ENCODE measurements at places on chromosomes 11 and 22.

DNA sequence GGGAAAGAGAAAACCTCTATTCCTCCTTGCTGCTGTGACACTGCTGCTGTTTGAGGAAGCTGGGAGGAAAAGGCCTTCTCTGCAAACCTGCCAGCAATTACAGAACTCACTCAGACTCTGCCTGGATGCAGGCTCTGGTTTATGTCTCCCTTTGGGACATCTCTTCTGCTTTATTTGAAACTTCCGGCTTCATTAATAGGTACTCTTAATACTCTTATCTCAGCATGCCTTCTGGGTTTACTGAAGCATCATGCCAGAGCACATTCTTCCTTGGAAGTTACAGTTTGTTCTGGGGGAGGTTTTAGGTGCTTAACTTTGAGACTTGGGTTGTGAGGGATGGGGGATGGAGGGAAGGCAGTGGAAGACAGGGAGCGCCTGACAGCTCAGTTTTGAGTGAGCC is 79.9 kb downstream of the NAV2 start:
- DNase-seq: no peak

DNA sequence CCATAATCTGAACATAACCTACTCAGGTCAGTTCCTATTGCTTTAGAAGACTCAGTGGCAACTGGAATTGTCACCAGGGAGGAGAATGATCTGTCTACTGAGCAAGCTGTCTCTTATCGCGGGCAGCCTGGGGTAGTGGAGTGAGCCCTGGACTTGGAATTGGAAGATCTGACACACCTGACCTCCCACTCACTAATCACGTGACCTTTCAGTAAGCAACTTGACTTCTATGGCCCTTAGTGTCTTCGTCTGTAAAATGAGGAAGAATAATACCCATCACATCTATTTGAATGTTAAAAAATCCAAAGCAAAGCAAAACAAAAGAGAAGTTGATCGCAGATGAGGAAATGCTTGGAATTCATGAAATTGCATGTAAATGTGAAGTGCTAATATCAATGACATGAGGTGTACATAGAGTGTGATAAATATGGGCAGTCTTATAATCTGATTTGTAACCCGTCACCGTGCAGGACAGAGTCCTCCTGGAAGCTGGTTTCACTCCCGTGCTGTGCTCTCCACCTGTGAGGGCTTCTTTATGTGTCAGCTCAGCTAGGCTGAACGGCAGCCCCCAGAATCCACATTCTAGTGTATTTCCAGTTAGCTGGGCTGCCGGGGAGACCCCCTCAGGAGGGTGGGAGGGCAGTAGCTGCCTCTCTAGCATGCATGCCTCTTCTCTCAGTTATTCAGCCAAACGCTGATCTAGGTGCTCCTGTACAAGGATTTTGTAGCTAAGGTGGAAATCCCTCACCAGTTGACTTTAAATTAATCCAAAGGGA is 482.9 kb downstream of the OPCML start:
- DNase-seq: no peak

DNA sequence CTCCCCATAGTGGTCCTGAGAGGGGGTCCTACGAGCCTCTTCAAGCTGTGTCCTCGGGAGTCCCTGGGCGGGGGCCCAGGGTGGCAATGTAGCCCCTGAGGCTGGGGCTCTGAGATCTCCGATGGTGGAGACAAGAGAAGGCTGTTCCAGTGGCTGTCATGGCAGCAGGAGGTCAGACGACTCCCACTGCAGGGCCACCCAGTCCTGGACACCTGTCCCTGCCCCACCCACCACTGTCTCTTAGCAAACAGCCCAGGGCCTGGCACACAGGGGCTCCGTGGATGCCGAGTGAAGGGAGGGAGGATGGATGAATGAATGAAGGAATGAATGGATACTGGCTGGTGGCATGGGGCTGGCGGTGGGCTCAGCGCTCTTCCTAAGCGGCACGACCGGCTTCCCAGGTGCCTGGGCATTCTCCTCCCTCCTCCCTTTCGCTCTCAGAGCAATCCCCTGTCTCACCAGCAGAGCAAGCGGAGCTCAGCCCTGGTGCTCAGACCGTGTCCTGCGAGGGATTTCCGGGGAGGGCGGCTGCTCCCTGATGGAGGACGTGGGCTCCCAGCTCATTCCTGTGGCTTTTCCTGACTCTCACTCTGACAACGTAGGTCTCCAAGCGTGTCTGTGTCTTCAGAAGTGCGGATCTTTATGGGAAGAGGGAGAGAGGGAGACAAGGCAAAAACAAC is 1272.6 kb downstream of the BRD1 start:
- no peak for DNase-seq

DNA sequence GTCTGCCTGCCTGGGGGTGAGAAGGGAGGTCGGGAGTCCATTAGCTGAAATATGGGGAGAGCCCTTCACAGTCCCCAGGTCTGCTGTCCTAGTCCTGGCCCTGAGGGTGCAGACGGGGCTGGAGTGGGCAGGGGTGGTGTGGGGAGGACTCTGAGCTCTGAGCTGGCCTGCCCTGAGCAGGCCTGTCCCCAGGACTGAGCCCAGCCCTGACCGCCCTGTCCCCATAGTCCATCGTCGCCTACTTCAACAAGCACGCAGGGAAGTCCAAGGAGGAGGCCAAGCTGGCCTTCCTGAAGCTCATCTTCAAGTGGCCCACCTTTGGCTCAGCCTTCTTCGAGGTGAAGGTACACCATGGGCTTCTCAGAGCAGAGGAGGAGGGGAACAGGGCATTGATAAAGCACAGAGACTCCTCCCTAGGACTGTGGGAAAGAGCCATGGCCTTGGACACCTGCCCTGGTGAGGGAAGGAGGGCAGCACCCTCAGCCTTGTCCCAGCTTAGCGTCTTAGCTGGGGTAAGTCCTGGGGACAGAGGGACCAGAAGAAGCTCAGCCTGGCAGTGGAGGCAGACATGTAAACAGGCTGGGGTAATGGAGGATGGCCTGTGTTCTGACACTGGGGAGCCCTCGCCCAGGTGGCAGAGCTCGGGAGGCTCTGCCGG is 83.7 kb downstream of the MYO7A start:
- no peak for DNase-seq

- DNase-seq: no peak
Measured at GRCh38 chr11:105491394-105491793, 118.5 kb upstream of the GRIA4 start.

DNA sequence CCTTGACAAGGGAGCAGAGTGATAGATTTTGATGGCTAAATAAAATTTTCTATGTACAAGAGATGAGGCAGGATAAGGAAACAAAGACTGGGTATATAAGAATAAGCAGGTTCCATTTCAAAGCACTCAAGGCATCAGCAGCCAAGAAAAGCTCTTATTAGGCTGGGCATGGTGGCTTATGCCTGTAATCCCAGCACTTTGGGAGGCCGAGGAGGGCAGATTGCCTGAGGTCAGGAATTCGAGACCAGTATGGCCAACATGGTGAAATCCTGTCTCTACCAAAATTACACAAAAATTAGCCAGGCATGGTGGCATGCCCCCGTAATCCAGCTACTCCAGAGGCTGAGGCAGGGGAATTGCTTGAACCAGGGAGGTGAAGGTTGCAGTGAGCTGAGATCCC is 563.4 kb upstream of the CCDC179 start:
- no peak for DNase-seq

GRCh38 chr22:17875156-17875555 is 100.9 kb upstream of the BID start:
- no peak for DNase-seq

- DNase-seq: no peak
Measured at GRCh38 chr22:23745791-23746190, 5.1 kb downstream of the ZNF70 start.

DNA sequence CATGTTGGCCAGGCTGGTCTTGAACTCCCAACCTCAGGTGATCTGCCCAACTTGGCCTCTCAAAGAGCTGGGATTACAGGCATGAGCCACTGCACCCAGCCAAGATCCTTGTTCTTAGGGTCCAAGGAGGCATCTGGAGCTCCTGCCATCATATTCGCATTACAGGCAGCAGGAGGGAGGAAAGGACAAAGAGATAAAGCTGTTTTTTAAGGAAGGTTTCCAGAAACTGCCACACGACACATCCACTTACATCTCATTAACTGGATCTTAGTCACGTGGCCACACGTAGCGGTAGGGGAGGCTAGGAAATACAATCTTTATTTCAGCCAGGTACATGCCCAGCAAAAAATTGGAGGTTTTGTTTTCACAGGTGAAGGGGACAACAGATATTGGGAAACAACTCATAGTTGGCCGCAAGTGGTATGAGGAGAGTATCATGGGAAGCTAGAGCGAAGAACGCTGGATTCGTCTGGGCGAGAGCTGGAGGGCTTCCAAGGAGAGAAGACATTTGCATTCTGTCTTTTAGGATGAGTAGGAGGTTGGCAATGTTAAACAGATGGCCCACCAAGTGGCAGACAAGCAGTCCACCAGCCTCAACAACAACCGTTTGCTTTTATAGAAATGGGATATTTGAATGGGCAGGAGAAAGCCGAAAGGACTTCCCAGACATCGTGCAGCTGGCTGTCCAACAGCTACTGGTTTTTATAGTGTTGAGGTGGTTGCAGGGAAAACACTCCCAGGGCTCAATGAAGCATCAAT is 39.2 kb upstream of the DMC1 start:
- DNase-seq: no peak

GRCh38 chr11:44377121-44377520 is 67.2 kb upstream of the ALX4 start:
- no peak for DNase-seq

DNA sequence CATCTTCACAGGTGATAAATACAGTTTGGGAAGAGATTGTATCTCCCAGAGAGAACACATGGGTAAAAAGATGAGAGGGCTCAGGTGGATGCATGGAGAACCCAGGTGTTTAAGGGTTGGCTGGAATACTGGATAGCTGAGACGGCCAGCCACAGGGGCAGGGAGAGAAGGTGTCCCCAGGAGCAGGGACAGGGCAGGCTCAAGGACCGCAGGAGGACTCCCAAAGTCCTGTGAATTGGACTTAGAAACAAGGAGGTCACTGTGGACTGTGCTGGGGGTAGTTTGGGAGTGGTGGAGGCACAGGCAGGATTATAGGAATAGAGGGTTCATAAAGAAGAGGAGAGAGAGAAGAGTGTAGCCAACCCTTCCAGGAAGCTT is 103.8 kb upstream of the PARVA start:
- no peak for DNase-seq

GRCh38 chr22:24353121-24353520 is 74.3 kb upstream of the ADORA2A start:
- DNase-seq: no peak

DNA sequence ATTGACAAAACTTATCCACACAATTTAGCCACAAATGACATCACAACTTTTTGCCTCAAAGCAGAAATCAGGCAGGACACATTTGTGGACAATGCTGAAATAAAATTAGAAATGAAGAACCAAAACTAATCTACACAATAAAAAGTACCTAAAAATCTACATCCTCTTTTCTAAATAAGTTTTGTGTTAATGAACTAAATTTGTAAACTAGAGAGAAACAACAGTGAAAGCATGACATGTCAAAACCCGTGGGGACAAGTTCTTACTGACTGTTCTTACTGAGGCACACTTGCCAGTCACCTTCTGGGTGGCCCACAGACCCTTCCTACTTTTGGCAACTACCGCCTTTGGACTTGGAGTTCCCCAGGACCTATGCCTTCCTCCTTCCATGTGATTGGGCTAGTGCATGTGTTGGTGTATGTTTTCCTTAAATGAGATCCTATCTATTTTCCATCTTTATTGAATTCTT is 60.7 kb upstream of the MUC15 start:
- DNase-seq: no peak

DNA sequence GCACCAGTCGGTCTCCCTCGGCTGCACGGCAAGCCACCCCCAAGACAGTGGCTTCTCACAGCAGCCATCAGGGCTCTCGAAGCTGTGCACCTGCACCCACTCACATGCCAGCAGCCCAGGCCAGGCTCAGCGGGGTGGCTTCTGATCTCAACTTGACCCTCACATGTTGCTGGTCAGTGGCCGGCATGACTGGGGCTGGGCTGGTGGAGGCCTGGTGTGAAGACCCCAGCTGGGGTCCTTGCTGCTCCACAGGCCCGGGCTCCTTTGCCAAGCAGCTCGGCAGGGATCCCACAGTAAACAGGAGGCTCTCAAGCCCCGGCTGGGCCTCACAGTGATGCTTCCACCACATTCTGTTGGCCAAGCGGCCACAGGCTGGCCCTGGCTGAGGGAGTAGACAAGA is 128.2 kb downstream of the BRD1 start:
- no peak for DNase-seq

- no peak for DNase-seq
Measured at GRCh38 chr11:119699227-119699626, 29.8 kb downstream of the NECTIN1 start.

GRCh38 chr22:24208012-24208749 is 26.9 kb downstream of the SUSD2 start:
- DNase-seq: no peak

DNA sequence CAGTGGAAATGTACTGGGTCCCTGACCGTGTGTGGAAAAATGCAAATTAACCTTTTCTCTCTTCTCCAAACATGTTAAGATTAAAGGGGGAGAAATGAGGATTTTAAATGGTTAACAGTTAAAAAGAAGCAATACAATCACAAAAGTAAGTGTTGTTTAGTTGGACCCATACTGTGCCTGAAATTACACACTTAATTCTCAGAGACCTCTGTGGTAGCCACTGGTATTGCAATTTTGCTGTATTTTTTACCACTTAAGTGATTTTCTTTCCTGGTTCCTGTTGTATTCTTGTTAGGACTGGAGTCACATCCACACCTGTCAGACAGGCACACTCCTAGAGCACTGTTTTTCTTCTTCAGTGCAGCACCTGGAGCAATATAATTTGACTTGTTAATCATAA is 179.6 kb upstream of the PDGFD start:
- no peak for DNase-seq

DNA sequence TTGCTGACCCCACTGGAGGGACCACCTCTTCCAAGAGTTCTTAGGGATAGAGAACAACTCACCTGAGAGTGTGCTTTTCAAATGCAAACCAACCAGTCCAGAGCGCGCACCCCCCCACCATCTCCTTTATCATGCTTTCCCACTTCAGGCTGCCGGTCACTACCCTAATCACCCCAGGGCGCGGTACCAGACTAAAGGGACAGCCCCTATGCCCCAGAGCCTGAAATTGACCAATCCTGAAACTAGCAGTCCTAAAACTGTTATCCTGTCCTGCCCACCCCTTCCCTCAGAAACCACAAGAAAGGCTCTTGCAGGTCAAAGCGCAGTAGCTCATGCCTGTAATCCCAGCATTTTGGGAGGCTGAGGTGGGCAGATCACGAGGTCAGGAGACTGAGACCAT is 37.0 kb downstream of the NEAT1 start:
- no peak for DNase-seq

GRCh38 chr11:28696591-28696990 is 588.4 kb downstream of the METTL15 start:
- no peak for DNase-seq

DNA sequence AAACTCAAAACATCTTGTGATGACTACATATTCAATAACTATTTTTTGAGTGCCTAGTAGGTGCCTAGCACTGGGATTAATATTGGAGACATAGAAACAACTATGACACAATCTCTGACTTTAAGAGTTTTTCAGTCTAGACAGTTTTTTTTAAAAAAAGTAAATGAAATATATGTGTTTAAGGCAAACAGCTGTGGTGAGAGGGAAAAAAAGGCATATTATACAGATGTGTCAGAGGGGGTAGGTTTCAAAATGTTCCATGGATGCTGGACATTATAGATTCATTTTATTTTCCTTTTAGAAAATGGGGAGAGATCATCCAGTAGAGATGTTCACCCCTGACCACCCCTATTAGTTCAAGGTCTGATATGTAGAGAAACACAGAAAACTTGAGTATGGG is 90.8 kb downstream of the LUZP2 start:
- DNase-seq: no peak

- DNase-seq: no peak
Measured at GRCh38 chr11:19660076-19660475, 52.6 kb upstream of the NAV2 start.

Data from esophagus squamous epithelium (tissue), 5 donors.